ENCODE measurements at places on chromosomes 16 and 17. TPM values are rescaled to one million over a fixed set of nuclear protein-coding genes. Genes with fewer than 3 reads are reported as not detected.

Gene TNFAIP1
- 15.5 TPM for total RNA-seq

Gene CPHXL
- not detected for total RNA-seq

Gene SHCBP1
- 0.96 TPM for total RNA-seq

Gene TMEM92
- not detected for total RNA-seq

GRCh38 chr16:80171746-80172145 is 369.0 kb upstream of the DYNLRB2 start:
- no peak overlapping the region for H3K27ac ChIP-seq
- no peaks in the 10 kb centered on the region for H3K36me3 ChIP-seq
- H3K27me3 ChIP-seq = no peaks in the 10 kb centered on the region
- H3K4me3 ChIP-seq = no peak overlapping the region
- DNase-seq = no peak
- no peaks in the 10 kb centered on the region for H3K4me1 ChIP-seq

GRCh38 chr16:10205688-10206087 is 23.5 kb upstream of the GRIN2A start:
- no peak overlapping the region for H3K4me3 ChIP-seq
- no peak for DNase-seq
- H3K4me1 ChIP-seq = no peaks in the 10 kb centered on the region

DNA sequence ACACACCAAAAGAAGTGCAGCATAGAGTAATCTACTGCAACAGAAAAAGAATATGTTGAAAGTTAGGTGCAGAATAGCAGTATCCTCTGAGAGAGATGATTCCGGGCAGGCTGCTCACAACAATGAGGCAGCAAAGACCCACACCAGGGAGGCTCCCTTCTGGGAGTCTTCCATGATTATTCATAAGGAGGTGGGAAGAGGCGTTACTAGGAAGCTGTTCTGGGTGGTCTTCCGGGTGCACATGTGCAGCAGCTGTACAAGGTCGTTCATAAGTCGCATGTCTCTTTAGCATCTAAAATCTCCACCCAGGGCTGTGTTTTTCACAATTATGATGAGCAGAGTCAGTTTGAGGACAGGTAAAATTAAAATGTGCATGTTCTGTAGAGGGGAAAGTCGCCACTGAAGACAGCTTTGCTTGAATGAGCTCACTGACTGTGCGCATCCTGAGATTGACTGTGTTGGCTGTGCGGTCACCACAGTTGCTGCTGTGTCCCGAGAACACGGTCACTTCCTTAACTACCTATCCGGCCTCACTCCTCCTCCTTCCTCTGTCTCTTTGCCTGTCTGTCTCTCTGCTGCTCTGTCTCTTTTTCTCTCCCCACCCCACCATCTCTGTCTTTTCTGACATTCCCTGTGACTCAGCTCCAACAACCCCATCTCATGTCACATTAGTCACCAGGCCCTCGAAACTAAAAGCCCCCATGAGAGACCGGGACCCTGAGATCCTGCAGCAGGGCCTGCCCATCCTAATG is 125.5 kb upstream of the HSBP1 start:
- H3K36me3 ChIP-seq = no peaks in the 10 kb centered on the region
- no peak for DNase-seq
- H3K4me3 ChIP-seq = no peak overlapping the region
- no peak overlapping the region for H3K27ac ChIP-seq
- H3K4me1 ChIP-seq = no peaks in the 10 kb centered on the region
- no peaks in the 10 kb centered on the region for H3K27me3 ChIP-seq

- H3K4me1 ChIP-seq = peaks cover 19% of the 10 kb centered on the region
- peak overlapping the region; percentile 92 for H3K27ac ChIP-seq
- peak overlapping the region; percentile 60 for H3K4me3 ChIP-seq
- H3K36me3 ChIP-seq = no peaks in the 10 kb centered on the region
- no peak for DNase-seq
Measured at GRCh38 chr17:1109606-1110540, 69.9 kb downstream of the ABR start.

- peaks cover 7% of the 10 kb centered on the region for H3K27me3 ChIP-seq
- no peak for DNase-seq
- no peaks in the 10 kb centered on the region for H3K4me1 ChIP-seq
Measured at GRCh38 chr16:3241761-3242160, 6.8 kb upstream of the ZNF200 start.

DNA sequence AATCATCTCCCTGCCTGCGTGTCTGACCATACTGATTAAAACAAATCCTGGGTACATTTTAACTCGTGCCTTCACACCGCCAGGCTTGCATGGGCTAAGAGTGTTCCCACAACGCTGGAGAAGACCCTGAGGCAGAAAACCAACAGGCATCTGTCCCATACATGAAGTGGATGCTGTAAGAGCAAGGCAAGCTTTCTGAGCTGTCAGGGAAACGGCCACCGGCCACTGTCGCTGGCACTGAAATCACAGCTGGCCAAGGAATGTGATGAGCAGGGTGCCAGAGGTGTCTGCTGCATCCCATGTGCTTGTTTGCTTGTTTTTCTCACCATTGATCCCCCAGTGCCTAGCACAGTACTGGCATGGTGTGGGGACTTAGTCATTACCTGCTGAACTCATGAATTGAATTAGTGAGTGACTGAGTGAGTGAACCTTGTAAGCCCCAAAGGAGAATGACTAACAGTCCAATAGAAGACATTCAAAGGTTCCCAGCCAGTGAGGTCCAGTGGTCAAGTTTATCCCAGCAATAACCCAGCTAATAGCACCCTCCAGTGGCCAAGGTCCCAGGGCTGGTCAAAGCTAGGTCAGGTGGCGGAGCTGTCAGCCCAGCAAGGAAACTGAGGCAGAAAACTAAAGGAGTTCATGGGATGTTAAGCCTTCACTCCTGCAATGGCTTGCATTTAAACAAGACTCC is 92.7 kb upstream of the CDH5 start:
- peak; percentile 13 for DNase-seq
- H3K27ac ChIP-seq = no peak overlapping the region
- no peaks in the 10 kb centered on the region for H3K4me1 ChIP-seq
- no peak overlapping the region for H3K4me3 ChIP-seq
- no peaks in the 10 kb centered on the region for H3K27me3 ChIP-seq
- no peaks in the 10 kb centered on the region for H3K36me3 ChIP-seq

DNA sequence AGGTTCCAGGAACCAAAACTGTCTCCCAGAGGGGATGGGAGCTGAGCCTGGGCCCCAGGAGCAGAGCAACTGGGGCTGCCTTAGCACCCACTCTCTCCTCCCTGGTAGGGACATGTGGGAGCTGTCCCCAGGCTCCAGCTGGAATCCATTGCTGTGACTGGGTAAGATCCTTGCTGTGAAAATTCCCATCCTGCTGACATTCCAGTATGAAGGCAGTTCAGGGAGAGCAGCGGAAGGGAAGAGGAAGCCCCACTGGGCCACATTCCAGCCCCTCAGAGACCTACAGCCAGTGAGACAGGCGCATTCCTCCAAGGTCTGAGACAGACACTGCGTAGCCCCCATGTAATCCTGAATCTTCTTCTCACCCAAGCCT is 24.2 kb downstream of the MYO18A start:
- peak overlapping the region; percentile 84 for H3K27ac ChIP-seq
- no peak for DNase-seq
- H3K27me3 ChIP-seq = no peaks in the 10 kb centered on the region
- H3K4me1 ChIP-seq = peaks cover 59% of the 10 kb centered on the region

GRCh38 chr17:77654296-77654695 is 304.2 kb upstream of the TNRC6C start:
- no peaks in the 10 kb centered on the region for H3K4me1 ChIP-seq
- no peak for DNase-seq
- H3K27ac ChIP-seq = no peak overlapping the region

GRCh38 chr16:54051821-54052220 is 234.8 kb downstream of the IRX3 start:
- H3K4me3 ChIP-seq = no peak overlapping the region
- no peak overlapping the region for H3K27ac ChIP-seq
- no peaks in the 10 kb centered on the region for H3K36me3 ChIP-seq
- no peaks in the 10 kb centered on the region for H3K27me3 ChIP-seq
- peaks cover 9% of the 10 kb centered on the region for H3K4me1 ChIP-seq

DNA sequence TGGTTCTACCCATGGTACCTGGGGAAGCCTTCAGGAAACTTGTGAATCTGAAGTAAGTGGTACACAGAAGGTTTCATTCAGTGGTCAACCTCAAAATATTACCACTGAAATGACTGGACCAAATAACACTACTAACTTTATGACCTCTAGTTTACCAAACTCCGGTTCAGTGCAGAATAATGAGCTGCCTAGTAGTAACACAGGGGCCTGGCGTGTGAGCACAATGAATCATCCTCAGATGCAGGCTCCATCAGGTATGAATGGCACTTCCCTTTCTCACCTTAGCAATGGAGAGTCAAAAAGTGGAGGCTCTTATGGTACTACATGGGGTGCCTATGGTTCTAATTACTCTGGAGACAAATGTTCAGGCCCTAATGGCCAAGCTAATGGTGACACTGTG is 55.9 kb upstream of the SLC5A11 start:
- H3K4me3 ChIP-seq = no peak overlapping the region
- H3K27me3 ChIP-seq = no peaks in the 10 kb centered on the region
- DNase-seq = no peak
- no peak overlapping the region for H3K27ac ChIP-seq

- no peaks in the 10 kb centered on the region for H3K36me3 ChIP-seq
- no peaks in the 10 kb centered on the region for H3K4me1 ChIP-seq
- no peak overlapping the region for H3K27ac ChIP-seq
Measured at GRCh38 chr16:84875846-84876245, 56.1 kb downstream of the CRISPLD2 start.

DNA sequence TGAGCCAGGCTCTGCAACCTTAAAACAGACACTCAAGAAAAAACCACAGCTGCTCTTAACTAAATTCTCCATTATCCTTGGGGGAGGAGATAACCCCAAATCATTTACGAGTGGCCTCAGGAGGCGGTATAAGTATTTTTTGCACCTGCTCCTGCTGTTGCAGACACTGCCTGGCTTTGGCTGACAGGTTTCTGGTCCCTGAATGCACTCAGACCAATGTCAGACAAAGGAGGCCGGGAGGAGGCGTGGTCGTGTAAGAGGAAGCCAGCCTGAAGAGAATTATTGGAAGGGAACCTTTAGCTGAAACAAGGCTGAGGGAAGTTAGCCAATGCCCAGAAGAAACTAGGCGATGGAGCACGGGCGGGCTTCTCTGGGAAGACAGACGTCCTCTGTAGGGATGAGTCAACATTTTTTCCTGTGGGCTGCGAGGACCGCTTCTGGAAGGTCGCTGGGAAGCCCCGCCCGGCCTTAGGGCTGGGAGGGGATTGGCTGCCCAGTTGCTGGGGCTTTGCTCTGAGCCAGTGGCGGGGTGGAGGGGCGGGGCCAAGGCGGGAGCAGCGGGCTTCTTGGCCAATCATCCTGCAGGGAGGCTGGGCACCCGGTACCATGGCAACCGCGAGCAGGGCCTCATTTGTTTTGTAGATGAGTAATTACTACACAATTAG is 82.3 kb downstream of the CCDC182 start:
- peak; percentile 94 for DNase-seq
- H3K36me3 ChIP-seq = no peaks in the 10 kb centered on the region
- no peaks in the 10 kb centered on the region for H3K4me1 ChIP-seq
- H3K27me3 ChIP-seq = no peaks in the 10 kb centered on the region
- H3K27ac ChIP-seq = peak overlapping the region; percentile 69
- H3K4me3 ChIP-seq = peak overlapping the region; percentile 29

DNA sequence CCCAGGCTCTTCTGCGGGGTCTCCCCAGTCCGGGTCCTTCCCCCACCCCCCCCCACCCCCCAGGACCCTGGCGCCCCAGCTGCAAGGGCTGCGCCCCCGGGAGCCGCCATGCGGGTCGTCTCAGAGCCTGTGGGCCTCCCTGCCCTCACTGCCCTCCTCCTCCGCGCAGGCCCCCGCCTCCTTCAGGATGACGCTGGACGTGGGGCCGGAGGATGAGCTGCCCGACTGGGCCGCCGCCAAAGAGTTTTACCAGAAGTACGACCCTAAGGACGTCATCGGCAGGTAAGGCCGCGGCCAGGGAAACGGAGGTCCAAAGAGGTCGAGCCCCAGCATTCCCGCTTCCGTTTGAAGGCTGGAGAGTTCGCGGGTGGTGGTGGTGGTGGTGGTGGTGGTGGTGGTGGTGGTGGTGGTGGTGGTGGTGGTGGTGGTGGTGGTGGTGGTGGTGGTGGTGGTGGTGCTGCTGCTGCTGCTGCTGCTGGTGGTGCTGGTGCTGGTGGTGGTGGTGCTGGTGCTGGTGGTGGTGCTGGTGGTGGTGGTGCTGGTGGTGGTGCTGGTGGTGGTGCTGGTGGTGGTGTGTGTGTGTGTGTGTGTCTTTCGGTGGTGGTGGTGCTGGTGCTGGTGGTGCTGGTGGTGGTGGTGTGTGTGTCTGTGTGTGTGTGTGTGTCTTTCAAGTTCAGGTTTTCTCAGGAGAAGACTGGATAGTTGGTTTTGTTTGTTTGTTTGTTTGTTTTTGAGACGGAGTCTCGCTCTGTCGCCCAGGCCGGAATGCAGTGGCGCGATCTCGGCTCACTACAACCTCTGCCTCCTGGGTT is 615 bp downstream of the PHKG2 start:
- peak overlapping the region; percentile 88 for H3K27ac ChIP-seq
- H3K4me3 ChIP-seq = peak overlapping the region; percentile 89
- no peak for DNase-seq
- H3K36me3 ChIP-seq = no peaks in the 10 kb centered on the region
- H3K27me3 ChIP-seq = no peaks in the 10 kb centered on the region
- no peaks in the 10 kb centered on the region for H3K4me1 ChIP-seq

- peak overlapping the region; percentile 98 for H3K4me3 ChIP-seq
- H3K27me3 ChIP-seq = no peaks in the 10 kb centered on the region
- H3K27ac ChIP-seq = peak overlapping the region; percentile 99
- H3K36me3 ChIP-seq = no peaks in the 10 kb centered on the region
- H3K4me1 ChIP-seq = peaks cover 19% of the 10 kb centered on the region
Measured at GRCh38 chr17:7307686-7308624, 527 bp downstream of the EIF5A start.

- no peak for DNase-seq
- no peaks in the 10 kb centered on the region for H3K4me1 ChIP-seq
- no peaks in the 10 kb centered on the region for H3K36me3 ChIP-seq
- H3K4me3 ChIP-seq = no peak overlapping the region
Measured at GRCh38 chr17:66904760-66905624, 59.5 kb upstream of the CACNG4 start.

- H3K27ac ChIP-seq = no peak overlapping the region
- H3K27me3 ChIP-seq = no peaks in the 10 kb centered on the region
- H3K4me1 ChIP-seq = no peaks in the 10 kb centered on the region
- no peak for DNase-seq
- no peaks in the 10 kb centered on the region for H3K36me3 ChIP-seq
Measured at GRCh38 chr16:6531067-6531466, 801.6 kb upstream of the RBFOX1 start.

GRCh38 chr16:89183975-89184676 is 12.6 kb downstream of the CDH15 start:
- H3K4me3 ChIP-seq = no peak overlapping the region
- no peak overlapping the region for H3K27ac ChIP-seq
- no peaks in the 10 kb centered on the region for H3K36me3 ChIP-seq
- peaks cover 3% of the 10 kb centered on the region for H3K27me3 ChIP-seq
- no peaks in the 10 kb centered on the region for H3K4me1 ChIP-seq

Measured in breast epithelium (tissue), 4 donors.